Fibroblast of mammary gland (primary cell): ENCODE measurements at places on chromosomes 5 and 9.

GRCh38 chr5:125196481-125197111 is 450.2 kb upstream of the ZNF608 start:
- no peak for DNase-seq

DNA sequence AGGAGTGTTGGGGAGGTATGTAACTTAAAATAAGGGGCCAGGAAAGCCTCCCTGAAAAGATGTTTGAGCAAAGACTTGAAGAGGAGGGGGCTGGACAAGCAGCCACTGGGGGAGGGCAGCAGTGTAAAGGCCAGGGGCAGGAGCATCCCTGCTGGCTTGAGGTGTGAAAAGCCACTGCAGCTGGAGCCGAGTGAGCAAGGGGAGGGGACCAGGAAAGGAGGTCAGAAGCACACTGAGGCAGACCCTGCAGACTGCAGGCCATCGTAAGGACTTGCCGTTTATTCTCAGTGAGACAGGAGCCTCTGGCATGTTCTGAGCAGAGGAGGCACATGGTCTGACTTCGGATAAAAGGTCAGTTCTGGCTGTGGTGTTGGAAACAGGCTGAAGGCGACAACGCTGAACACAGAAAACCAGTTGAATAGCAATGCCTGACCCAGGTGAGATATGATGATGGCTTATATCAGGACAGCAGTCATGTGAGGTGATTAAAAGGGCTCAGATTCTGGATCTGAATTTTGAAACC is 10.2 kb upstream of the ERGIC1 start:
- no peak for DNase-seq

DNA sequence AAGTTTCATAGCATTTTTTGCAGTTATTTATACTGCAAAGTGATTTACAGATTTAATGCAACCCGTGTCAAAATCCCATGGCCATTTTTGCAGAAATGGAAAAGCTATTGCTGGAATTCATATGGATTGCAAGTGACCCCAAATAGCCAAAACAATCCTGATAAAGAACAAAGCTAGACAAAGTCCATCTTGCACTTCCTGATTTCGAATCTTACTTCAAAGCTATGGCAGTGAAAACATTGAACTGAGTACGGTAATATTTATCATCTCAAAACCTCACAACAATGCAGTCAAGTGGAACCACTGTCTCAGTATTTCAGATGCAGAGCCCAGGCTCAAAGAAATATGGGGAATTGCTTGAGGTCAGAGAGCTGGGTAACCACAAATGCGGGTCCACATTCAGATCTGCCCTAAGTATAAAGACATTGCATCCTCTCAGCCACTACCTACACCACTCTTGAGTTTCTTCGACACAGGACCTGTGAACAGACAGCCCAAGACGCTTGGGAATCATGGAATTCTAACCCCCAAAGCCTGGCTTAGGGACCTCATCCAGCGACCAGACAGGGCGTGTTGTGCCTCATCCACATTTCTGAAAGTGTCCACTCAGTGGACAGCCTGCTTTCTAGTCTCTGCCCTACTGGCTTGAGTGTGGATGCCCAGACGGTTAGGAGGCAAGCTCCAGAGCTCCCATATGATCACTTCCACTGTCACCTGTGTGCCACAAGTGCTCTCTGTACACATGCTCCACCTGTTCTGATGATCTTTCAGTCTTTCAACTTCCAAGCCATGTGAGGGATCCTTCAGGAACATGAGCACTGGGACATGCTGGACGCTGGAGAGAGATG is 39.3 kb upstream of the KCNIP1 start:
- DNase-seq: no peak

DNA sequence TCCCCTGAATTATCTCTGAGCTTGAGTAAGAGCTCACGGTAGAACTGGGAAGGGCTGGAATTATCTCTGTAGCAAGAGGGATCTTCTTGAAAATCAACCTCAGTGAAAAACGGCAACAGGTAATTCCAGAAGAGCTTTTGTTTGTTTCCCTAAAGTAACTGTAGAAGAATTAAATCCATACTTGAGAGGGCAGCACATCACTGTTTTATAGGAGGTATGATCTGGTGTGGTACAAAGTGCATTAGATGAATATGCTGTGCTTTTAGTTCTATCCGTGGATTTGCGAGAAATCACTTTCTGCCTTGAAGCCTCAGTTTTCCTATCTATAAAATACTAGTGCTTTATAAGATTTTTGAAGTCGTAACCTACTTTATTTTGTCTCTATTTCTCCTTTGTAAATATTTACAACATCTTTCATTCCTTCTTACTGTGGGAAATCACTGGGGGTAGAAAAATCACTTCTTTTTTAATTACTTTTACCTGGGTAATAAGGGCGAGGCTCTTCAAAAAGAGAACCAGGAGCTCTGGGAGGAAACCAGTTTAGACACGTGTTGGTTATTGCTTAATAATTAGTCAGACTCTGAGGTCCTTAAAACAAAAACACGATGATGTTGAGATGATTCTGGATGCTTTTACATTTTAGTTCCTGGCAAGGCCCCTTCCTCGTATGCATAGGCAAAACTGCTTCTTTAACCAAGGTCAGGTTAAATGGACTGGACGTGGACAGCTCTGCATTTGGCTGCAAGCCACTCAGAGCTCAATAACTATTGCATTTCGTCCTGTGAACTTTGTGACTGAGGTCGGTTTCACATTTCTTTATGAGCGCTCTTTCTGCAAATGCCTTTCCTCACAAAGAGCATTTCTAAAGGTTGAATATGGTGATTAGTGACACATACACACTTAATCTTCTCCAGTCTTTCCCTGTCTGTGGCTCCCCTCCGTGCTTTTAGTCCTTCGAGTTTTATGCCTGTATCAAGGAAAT is 376.1 kb downstream of the BRINP1 start:
- DNase-seq: peak; percentile 50

DNA sequence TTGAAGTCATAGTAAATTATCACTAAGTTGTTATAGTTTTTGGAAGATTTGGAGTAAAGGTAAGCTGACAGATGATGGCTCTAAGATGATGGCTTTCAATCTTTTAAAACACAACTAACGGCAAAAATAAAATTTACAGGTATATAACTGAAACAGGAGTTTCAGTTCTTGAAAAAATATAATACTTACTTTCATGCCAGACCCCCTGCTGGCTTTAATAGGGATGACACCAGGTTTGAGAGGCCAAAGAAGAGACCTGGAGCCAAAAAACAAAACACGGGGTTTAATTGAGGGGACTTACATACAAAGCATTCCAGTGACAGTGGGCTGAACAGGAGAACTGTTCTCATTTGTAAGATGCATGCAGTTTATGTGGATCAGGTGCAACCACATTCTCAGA is 301.7 kb upstream of the PCSK5 start:
- no peak for DNase-seq

DNA sequence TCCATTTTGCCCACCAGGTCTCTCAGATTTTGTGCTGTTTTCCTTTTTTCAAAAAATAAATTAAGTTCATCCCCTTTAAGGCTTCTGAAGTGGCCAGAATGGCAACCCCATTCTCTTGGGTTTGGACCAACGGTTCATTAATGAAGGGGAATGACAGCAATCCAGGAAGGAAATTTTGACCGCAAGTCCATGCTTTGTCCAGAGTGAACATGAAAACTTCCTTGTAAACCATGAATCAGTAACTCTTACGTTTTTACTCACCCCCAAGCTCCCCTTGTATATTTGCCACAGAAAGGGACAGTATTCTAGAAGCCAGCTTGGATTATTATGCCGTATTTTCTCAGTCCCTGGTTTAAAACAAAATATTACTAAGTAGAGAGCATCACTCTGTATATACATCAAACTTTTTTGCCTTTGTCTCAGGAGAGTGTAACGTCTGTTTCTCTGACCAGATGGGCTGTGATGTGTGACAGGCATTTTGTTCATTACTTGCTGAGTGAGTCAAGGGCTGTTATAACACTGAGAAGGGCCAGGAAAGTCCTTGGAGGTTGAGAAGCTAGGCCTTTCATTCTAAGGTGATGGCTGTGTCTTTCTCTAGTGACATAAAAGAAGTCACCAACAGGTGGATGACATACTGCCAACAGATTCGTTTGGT is 148.2 kb downstream of the SMARCA2 start:
- DNase-seq: peak; percentile 60

- DNase-seq: no peak
Measured at GRCh38 chr5:3601061-3601710, 5.6 kb downstream of the IRX1 start.

GRCh38 chr9:33124751-33125381 is 42.3 kb downstream of the B4GALT1 start:
- DNase-seq: peak; percentile 40

- DNase-seq: no peak
Measured at GRCh38 chr5:134604908-134605307, 27.7 kb downstream of the SAR1B start.

DNA sequence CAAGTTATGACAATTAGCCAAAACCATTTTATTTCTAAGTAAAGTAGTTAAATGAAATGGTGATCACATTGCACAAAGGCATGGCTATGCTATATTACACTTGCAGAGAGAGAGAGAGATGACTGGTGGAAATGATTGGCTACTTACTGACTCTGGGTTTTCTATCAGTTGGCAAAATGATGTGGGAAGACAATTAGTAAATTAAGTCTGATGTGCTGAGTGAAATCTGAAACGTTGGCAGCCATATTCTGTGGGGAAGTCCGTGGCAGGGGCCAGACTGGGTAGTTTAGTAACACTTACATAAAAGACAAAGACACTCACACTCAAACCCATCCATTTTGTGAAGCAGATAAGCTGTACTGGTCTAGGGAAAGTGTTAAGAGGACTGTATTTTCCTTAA is 61.6 kb downstream of the ANXA1 start:
- no peak for DNase-seq

GRCh38 chr9:127307802-127308201 is 43.2 kb downstream of the GARNL3 start:
- no peak for DNase-seq

- peak; percentile 95 for DNase-seq
Measured at GRCh38 chr5:68251804-68252522, 36.4 kb downstream of the PIK3R1 start.

DNA sequence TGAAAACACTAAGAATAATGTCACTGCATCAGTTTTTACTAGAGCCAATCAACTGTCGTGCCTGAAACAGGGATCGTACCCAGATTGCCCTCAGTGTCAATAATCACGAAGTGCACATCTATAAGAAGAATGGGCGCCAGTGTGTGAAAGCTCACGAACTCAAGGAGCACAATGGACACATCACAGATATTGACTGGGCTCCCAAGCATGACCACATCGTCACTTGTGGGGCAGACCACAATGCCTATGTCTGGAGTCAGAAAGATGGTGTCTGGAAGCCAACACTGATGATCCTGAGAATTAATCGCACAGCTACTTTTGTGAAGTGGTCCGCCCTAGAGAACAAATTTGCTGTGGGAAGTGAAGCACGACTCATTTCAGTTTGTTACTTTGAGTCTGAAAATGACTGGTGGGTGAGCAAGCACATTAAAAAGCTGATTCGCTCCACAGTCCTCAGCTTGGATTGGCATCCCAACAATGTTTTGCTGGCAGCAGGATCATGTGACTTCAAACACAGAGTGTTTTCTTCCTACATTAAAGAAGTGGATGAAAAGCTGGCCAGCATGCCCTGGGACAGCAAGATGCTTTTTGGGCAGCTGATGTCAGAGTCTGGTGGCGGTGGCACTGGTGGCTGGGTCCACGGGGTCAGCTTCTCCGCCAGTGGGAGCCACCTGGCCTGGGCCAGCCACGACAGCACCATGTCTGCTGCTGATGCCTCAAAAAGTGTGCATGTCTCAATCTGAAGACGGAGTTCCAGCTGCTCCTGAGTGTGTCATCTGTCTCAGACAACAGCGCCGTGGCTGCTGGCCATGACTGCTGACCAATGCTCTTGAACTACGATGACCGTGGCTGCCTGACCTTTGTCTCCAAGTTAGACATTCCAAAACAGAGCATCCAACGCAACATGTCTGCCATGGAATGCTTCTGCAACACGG is 32.2 kb downstream of the NSA2 start:
- DNase-seq: peak; percentile 26

DNA sequence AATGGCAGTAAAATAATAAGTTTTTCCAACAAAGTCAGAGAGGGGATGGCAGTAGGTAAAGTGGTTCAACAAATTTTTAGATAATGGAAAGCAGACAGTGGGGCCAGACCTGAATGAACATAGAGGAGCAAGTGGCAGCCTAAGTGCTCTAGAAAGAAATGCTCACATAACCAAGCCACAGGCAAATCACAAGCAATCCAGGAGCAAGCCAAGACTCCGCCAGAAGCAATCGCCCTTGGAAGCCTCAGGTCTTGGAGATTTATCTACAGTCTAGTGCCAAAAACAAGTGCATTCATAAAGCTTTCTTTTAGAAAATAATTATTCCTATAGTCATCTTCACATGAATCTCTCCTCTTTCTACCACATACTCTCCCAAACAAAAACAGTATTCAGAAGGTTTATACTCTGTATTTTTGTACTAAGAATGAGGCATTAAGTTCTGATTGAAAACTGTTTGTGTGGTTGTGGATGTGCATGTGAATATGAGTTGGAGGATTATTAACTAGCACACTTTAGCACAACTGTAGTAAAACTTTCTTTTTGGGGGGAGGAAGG is 375.5 kb downstream of the CDH9 start:
- DNase-seq: no peak

DNA sequence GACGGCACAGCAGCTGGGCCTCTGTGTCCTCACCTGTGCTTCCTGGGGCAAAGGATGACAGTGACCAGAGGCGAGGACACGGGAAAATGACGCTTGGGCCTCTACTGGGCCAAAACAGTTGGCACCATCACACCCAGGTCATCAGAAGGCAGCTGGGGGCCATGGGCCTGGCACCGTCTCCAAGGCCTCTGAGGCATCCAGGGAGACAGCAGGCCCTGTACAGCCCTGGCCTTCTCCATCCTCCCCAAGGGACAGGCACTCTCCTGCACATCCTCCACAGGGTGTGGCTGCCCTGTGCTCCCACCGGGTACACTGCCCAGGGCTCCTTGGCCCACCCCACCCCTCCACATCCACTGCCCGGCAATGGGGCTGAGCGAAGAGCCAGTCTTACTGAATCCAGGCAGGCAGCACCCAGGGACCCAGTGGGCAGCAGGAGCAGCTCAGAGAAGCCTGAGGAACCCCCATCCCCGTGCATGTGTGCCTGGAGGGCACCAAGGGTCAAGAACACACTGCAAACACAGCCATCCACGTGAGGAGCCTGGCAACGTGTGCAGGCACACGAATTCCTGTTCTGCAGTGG is 4.0 kb downstream of the LPCAT1 start:
- no peak for DNase-seq
